Stimulated activated CD4-positive, alpha-beta T cell treated with anti-CD3 and anti-CD28 coated beads, Interleukin-15, amount 100 ng/mL, for 1 hour (primary cell): ENCODE measurements at places on chromosomes 16 and 17.

DNA sequence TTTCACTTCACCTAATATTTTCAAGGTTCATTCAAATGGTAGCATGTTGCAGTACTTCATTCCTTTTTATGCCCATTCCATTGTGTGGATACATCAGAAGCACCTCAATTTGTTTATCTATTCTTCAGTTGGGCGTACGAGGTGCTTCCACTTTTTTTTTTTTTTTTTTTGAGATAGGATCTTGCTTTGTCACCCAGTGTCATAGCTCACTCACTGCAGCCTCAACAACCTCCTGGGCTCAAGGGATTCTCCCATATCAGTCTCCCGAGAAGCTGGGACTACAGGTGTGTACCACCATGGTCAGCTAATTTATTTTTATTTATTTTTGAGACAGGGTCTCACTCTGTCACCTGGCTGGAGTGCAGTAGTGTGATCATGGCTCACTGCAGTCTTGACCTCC is 22.5 kb upstream of the SPNS3 start:
- DNase-seq: no peak

DNA sequence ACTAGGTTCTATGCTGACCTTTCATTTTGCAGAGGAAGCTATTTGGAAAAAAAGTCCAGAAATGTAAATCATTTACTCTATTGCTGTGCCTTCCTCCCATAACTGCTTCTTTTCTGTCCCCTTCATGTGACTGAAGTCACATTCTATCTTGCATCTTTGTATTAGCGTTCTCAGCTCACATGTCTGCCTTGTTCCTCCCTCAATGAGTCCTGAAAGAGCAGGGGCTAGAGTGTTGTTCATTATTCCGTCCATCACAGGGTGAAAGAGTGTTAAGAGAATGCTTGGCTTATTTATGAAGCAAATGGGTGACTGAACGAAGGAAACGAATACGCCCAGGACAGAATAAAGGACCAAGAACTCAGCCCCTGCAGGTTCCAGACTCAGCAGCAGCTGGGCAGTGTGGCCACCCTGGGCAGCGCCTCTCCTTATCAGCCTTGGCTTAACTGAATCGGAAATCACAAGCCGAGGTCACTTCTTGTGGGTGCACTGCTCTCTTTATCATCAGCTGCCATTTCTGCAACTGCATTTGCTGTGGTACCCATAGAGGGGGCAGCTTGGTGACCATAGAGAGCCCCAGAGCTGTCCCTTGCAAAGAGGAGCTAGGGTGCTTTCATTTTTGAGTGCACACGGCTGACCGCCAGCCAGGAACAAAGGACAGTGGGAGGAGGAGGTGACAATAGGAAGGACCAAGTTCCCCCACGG is 1.8 kb upstream of the PIK3R6 start:
- DNase-seq: no peak

GRCh38 chr16:64617836-64618476 is 503.9 kb downstream of the CDH11 start:
- no peak for DNase-seq

DNA sequence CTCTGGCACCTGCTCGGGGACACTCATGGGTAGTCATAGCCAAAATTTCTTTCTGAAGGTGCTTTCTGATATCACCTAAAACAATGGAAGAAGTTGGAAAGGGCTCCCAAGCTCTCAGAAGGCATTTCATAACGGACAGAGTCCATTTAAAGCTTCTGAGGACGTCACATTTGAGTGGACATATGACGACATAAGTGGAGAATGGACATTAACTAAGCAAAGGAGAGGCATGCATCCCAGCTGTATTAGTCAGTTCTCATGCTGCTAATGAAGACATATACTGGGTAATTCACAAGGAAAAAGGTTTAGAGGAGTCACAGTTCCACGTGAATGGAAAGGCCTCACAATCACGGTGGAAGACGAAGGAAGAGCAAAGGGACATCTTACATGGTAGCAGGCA is 260.2 kb upstream of the DYNLRB2 start:
- no peak for DNase-seq

GRCh38 chr17:18992454-18993130 is 12.0 kb downstream of the FAM83G start:
- DNase-seq: no peak

DNA sequence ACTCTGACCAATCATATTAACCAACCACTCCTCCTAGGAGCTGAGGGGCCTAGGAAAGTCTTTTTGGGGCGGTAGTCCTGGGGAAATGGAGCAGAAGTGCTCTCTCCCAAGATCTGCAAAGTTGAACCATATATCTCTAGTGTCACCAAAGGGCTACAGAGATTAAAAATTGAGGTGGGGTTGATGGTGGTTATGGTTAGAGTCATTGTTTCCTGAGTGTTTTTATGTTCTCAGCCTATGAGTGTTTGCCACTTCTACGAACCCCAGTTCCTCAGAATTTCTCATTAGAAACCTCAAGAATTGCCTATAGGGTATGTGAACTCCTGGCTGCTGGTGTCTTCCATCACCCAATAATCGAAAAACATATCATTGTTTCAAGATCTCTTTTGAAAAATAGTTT is 217.8 kb downstream of the CDRT15L2 start:
- no peak for DNase-seq

- no peak for DNase-seq
Measured at GRCh38 chr17:15883617-15884111, 61.3 kb upstream of the ADORA2B start.

GRCh38 chr16:56042416-56042815 is 148.9 kb upstream of the GNAO1 start:
- no peak for DNase-seq

DNA sequence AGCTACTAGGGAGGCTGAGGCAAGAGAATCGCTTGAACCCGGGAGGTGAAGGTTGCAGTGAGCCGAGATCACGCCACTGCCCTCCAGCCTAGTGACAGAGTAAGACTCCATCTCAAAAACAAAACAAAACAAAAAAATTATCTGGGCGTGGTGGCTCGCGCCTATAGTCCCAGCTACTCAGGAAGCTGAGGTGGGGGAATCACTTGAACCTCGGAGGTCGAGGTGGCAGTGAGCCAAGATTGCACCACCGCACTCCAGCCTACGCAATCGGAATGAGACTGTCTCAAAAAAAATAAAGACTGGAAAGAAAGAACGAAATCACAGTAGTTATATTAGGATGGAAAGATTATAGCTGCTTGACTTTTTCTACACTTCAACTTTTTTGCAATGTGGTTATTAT is 18.9 kb downstream of the COG1 start:
- no peak for DNase-seq
